ENCODE measurements at places on chromosomes 7 and 10.

DNA sequence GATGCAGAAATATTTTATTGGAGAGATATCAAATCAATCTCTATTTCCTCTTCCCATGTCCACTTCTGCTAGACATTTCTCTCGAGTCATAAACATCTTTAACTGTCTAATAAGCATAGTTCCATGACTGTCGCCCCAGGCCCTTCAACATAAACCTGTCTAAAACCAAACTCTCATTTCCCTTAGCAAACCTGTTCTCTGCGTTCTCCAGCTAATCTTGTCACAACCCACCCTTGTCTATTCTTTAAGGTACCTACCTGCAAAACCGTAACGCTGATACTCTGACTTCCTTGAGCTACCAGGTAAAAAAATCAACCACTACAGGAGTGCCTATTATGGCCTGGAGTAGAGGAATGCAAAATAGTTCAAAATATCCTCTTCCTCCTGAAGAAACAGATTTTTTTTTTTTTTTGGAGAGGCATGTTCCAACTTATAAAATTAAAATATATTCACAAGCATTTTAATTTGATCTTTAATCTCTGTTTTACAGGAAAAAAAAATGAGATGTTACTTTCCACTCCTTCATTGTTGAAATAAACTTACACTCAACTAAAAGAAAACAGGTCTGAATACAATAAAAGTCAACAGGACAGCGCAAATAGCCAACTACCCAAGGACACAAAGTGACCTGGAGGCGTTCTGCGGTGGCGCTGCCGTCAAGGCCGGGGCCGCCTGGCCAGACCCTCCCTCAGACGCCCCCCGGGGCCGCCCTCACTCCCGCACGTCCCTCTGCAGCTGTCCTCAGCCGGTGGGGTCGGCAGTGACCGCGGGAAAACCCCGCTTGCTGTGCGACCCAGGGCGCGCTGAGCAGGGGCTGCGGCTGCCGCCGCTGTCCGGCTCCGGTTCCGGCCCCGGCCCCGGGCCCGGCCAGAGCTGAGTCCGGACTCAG is 765 bp downstream of the SLC25A40 start:
- no peak for DNase-seq

DNA sequence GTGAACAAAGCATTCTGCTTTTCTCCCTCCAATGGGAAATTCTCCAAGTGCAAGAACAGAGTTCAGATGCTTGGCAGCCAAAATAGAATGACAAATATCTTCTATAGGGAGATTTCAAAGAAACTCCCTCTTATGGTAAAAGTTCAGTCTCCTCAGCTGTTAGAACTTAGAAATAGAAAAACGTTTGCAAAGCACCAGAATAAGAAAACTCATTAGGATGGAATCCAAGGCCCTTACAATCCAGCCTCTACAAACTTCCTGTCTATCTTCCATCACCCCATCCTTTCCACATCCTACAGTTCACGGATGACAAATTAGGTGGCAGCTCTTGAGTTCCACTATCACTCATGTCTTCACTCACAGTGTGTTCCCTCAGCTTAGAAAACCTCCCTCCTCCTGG is 25.7 kb downstream of the FAM13C start:
- DNase-seq: no peak

DNA sequence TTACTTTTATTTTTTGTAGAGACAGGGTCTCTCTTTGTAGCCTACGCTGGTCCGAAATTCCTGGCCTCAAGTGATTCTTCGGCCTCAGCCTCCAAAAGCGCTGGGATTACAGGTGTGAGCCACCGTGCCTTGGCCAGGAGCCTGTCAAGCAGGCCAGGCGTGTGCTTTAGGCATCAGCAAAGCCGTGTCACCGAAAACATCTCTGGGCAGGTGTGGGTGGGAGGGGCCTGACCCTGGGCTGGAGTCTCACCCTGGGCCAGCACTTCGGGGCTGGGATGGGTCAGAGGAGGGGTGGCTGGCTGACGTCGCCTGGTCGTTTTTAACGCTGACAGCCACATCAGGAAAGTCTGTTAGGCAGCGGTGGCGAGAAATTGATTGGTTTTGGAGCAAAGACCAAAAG is 80.9 kb downstream of the UNCX start:
- no peak for DNase-seq

DNA sequence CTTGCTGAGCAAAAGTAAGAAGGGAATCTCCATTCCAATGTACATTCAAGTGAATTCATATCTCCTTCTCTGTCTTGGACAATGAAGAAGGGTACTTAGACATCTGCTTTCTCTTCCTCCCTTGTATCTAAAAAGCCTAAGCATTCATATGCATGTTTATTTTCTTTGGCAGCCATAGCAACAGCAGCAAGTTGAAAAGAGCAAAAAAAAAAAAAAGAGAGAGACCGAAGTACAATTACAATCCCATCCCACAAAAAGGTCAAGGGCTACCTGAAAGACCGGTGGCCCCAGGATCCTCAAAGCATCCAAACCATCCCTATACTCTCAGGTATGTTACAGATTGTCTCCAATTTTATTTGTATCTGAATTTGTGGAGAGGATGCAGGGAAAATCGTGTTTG is 4.1 kb downstream of the OR2F1 start:
- no peak for DNase-seq

Measured in A172 (cell line).